ENCODE measurements at places on chromosomes 4 and X.
A peak's percentile ranks its signal among the peaks of the same experiment; 100 is the strongest.

GRCh38 chr4:153467897-153468262 is 1.7 kb downstream of the TMEM131L start:
- peak overlapping the region; percentile 86 for H3K4me3 ChIP-seq
- no peaks in the 10 kb centered on the region for H3K27me3 ChIP-seq
- no peak for DNase-seq
- peak overlapping the region; percentile 36 for H3K27ac ChIP-seq

- no peaks in the 10 kb centered on the region for H3K36me3 ChIP-seq
- no peak overlapping the region for H3K4me3 ChIP-seq
- DNase-seq = no peak
- no peak overlapping the region for H3K27ac ChIP-seq
- no peaks in the 10 kb centered on the region for H3K27me3 ChIP-seq
Measured at GRCh38 chr4:62093735-62094134, 893.6 kb downstream of the ADGRL3 start.

- DNase-seq = peak; percentile 86
- peak overlapping the region; percentile 54 for H3K4me3 ChIP-seq
- peak overlapping the region; percentile 87 for H3K27ac ChIP-seq
- no peaks in the 10 kb centered on the region for H3K27me3 ChIP-seq
- H3K36me3 ChIP-seq = peaks cover 10% of the 10 kb centered on the region
Measured at GRCh38 chr4:1171311-1172227, 814 bp downstream of the SPON2 start.

- no peak for DNase-seq
- H3K27ac ChIP-seq = no peak overlapping the region
- no peak overlapping the region for H3K4me3 ChIP-seq
- no peaks in the 10 kb centered on the region for H3K27me3 ChIP-seq
Measured at GRCh38 chrX:108309144-108309543, 129.1 kb downstream of the COL4A6 start.

DNA sequence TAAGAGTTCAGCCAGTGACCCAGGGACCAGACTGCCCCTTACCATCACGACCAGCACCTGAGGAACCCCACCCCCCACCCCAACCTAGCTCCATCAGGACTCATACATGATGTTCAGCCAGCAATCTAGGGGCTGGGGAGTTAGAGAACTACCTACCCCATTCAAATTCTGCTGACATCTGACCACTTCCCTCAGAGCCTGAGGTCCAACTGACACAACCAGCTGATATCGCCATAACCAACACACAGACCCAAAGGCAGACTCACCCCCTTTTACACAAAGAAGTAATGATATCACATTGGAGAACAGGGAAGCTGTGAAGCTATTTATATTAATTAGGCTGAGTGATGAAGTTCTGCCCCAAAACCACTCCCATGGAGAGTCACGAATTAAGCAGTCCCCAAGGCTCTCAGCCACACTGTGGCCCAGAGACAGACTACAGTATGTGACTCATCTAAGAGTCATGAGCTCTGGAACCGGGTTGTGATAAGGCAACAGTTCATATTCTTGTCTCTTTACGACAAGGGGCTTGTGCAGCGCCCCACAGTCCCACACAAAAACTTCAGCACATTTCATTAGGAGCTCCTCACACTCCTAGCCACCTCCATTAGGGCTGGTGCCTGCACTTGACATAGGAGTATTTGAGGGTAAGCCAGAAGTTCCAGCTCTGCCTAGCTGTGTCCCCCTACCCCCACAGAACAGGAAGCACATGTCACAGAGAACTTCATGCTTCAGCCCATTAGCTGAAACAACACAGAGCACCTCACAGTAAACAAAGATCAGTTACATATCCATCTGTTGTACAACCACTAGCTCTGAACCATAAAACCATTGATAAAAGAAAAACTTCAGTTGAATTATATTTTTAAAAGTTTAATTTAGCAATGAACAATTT is 184.7 kb upstream of the ZCCHC13 start:
- H3K27me3 ChIP-seq = no peaks in the 10 kb centered on the region
- no peak overlapping the region for H3K27ac ChIP-seq
- DNase-seq = no peak
- H3K36me3 ChIP-seq = no peaks in the 10 kb centered on the region
- H3K4me3 ChIP-seq = no peak overlapping the region

- H3K27ac ChIP-seq = peak overlapping the region; percentile 94
- H3K4me3 ChIP-seq = peak overlapping the region; percentile 36
- H3K27me3 ChIP-seq = no peaks in the 10 kb centered on the region
- H3K36me3 ChIP-seq = peaks cover 8% of the 10 kb centered on the region
- peaks cover 33% of the 10 kb centered on the region for H3K4me1 ChIP-seq
Measured at GRCh38 chrX:53088136-53088974, 5.6 kb upstream of the KANTR start.

GRCh38 chrX:154600759-154601374 is 15.9 kb downstream of the CTAG1A start:
- H3K27me3 ChIP-seq = no peaks in the 10 kb centered on the region
- H3K4me3 ChIP-seq = no peak overlapping the region
- no peak overlapping the region for H3K27ac ChIP-seq
- H3K36me3 ChIP-seq = no peaks in the 10 kb centered on the region
- DNase-seq = no peak

GRCh38 chr4:86847571-86847970 is 1.6 kb downstream of the SLC10A6 start:
- H3K4me1 ChIP-seq = peaks cover 41% of the 10 kb centered on the region
- H3K27ac ChIP-seq = peak overlapping the region; percentile 72
- DNase-seq = no peak
- no peaks in the 10 kb centered on the region for H3K36me3 ChIP-seq
- H3K27me3 ChIP-seq = no peaks in the 10 kb centered on the region
- H3K4me3 ChIP-seq = peak overlapping the region; percentile 32

GRCh38 chr4:188299161-188299560 is 159.9 kb downstream of the TRIML1 start:
- H3K36me3 ChIP-seq = no peaks in the 10 kb centered on the region
- H3K4me3 ChIP-seq = no peak overlapping the region
- H3K27ac ChIP-seq = no peak overlapping the region
- DNase-seq = no peak
- H3K27me3 ChIP-seq = no peaks in the 10 kb centered on the region

- no peak overlapping the region for H3K4me3 ChIP-seq
- no peaks in the 10 kb centered on the region for H3K36me3 ChIP-seq
- no peak overlapping the region for H3K27ac ChIP-seq
- no peaks in the 10 kb centered on the region for H3K27me3 ChIP-seq
- no peak for DNase-seq
Measured at GRCh38 chr4:5423670-5424069, 284.7 kb downstream of the EVC2 start.

DNA sequence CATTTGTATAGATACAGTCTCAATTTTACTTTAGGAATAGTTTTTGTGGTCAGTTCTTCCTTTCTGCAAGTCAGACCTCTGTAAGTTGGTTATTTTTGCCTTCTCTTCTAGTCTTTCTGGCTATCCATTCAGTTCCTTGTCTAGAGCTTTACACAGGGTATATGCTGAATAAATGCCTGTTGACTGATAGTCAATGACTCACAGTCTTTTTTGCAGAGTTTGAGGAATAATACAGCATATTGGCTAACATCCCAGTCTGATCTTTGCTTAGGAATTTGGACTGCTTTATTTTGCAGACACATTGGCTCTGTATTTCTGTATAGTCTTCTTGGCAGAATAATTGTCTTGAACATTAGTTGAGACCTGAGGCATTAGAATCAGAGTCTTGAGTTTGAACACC is 132.4 kb downstream of the MAGEC1 start:
- no peak overlapping the region for H3K27ac ChIP-seq
- no peaks in the 10 kb centered on the region for H3K27me3 ChIP-seq
- H3K4me1 ChIP-seq = no peaks in the 10 kb centered on the region
- DNase-seq = no peak

DNA sequence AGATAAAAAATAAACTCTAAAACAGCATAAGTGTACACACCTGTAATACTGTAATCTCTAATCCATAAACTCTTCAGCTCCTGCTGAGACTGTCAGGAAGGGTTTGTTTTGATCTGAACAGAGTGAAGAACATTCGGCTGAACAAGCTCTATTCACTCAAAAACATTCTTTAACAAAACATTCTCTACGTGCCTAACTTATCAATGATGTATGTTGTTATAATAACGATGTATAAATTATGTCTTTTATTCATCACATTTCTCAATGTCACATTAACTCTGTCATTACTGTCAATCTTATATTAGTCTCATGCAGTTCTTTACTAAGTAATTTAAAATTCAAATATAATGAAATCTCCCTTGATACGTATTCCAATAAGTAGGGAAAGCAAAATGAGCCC is 280.6 kb downstream of the FSTL5 start:
- no peak overlapping the region for H3K27ac ChIP-seq
- H3K36me3 ChIP-seq = no peaks in the 10 kb centered on the region
- DNase-seq = no peak
- H3K4me1 ChIP-seq = no peaks in the 10 kb centered on the region
- H3K27me3 ChIP-seq = no peaks in the 10 kb centered on the region

- H3K27ac ChIP-seq = no peak overlapping the region
- H3K4me3 ChIP-seq = no peak overlapping the region
- H3K4me1 ChIP-seq = no peaks in the 10 kb centered on the region
- no peak for DNase-seq
Measured at GRCh38 chr4:132910229-132910748, 238.8 kb upstream of the PCDH10 start.

DNA sequence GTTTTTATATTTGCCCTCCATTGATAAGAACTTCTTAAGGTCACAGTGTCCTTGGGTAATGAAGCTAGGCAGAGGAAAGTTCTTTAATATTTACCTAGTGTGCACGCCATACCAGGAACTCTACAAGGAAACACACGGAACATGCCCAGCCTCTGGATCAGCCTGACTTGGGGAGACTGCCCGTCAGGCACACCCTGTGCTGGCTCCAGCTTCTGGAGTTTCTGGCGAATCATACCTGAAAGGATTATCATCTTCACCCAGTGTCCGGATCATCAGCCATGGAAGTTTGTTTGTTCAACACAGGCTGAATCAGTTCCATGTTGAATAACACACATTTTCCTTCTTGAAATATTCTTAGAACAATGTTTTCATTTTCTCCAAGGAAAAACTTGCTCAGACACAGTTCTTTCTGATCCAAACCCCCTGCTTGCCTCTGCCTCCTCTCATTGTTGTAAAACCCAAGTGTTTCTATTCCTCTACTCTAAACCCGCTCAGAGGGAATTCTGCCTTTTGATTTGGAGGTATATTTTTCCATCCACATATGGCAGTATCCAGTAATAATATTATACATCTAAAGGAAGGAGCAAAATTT is 176.7 kb downstream of the SHROOM3 start:
- H3K27me3 ChIP-seq = no peaks in the 10 kb centered on the region
- no peaks in the 10 kb centered on the region for H3K36me3 ChIP-seq
- H3K27ac ChIP-seq = no peak overlapping the region
- DNase-seq = no peak
- no peak overlapping the region for H3K4me3 ChIP-seq

- DNase-seq = no peak
- no peaks in the 10 kb centered on the region for H3K36me3 ChIP-seq
- no peak overlapping the region for H3K4me3 ChIP-seq
- no peaks in the 10 kb centered on the region for H3K27me3 ChIP-seq
Measured at GRCh38 chr4:148022975-148023374, 291.1 kb downstream of the ARHGAP10 start.

DNA sequence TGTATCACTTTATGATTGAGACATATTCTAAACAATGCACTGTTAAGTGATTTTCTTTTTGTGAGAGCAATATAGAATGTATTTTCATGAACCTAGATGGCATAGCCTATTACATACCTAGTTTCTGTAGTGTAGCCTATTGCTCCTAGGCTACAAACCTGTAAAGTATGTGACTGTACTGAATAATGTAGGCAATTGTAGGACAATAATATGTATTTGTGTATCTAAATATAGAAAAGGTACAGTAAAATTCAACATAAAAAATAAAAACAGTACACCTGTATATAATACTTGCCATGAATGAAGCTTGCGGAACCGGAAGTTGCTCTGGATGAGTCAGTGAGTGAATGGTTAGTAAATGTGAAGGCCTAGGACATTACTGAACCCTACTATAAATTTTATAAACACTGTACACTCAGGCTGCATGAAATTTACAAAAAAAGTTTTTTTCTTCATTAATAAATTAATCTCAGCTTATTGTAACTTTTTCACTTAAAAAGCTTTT is 106.7 kb downstream of the VSIG4 start:
- H3K4me3 ChIP-seq = no peak overlapping the region
- no peaks in the 10 kb centered on the region for H3K36me3 ChIP-seq
- H3K27me3 ChIP-seq = no peaks in the 10 kb centered on the region
- no peak for DNase-seq

- H3K27me3 ChIP-seq = no peaks in the 10 kb centered on the region
- no peak overlapping the region for H3K27ac ChIP-seq
- H3K4me1 ChIP-seq = no peaks in the 10 kb centered on the region
- DNase-seq = no peak
- no peaks in the 10 kb centered on the region for H3K36me3 ChIP-seq
Measured at GRCh38 chr4:31334086-31334910, 614.1 kb downstream of the PCDH7 start.

DNA sequence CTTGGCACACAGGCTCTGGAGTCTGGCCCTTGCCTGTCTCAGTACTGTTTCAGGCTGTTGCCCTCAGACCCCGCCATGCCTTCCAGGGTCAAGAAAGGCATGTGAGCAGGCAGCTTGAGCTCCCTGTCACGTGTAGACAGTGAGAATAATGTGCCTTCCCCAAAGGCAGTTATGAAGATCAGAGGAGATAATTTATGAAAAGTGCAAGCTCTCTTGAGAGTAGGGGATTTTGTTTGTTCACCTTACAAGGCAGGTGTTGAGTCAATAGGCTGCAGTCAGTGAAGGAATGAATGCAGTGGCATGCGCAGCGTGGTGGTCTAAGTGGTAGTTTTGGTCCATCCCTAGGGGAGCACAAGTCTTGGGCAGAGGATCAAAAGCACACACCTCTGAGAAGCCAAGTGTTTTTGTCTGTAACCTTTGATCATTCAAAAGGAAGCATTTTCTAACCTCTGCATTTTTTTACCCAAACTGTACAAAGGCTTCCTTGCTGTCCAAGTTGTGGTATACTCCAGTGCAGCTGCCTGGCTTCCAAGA is 14.4 kb downstream of the HADH start:
- peaks cover 9% of the 10 kb centered on the region for H3K4me1 ChIP-seq
- no peaks in the 10 kb centered on the region for H3K27me3 ChIP-seq
- DNase-seq = no peak
- no peak overlapping the region for H3K4me3 ChIP-seq
- H3K36me3 ChIP-seq = no peaks in the 10 kb centered on the region

GRCh38 chr4:78038704-78039103 is 18.4 kb upstream of the FRAS1 start:
- DNase-seq = no peak
- no peaks in the 10 kb centered on the region for H3K27me3 ChIP-seq
- H3K27ac ChIP-seq = no peak overlapping the region
- H3K4me1 ChIP-seq = no peaks in the 10 kb centered on the region
- no peak overlapping the region for H3K4me3 ChIP-seq
- no peaks in the 10 kb centered on the region for H3K36me3 ChIP-seq

GRCh38 chr4:41156574-41156973 is 57.8 kb downstream of the APBB2 start:
- no peaks in the 10 kb centered on the region for H3K36me3 ChIP-seq
- H3K27me3 ChIP-seq = no peaks in the 10 kb centered on the region
- DNase-seq = peak; percentile 67
- H3K4me3 ChIP-seq = no peak overlapping the region
- no peak overlapping the region for H3K27ac ChIP-seq
- peaks cover 69% of the 10 kb centered on the region for H3K4me1 ChIP-seq

All from vagina (tissue), 2 donors.